ENCODE measurements at places on chromosomes 3 and 15.

DNA sequence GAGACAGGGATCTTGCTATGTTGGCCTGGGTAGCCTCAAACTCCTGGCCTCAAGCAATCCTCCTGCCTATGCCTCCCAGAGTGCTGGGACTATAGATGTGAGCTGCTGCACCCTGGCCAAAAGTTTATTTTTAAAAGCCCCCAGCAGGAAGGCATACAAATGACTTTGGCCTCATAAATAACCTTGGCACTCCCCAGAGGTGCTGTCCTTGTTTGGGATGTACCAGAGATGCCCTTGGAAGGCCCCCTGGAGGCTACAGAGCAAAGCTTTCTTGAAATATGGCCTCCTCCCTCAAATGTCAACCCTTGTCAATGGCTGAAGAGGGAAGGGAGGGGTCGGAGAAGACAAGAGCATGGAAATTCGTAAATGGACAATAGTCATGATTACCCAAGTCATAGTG, 14.0 kb upstream of the RTP3 start:
- no peak for DNase-seq

DNA sequence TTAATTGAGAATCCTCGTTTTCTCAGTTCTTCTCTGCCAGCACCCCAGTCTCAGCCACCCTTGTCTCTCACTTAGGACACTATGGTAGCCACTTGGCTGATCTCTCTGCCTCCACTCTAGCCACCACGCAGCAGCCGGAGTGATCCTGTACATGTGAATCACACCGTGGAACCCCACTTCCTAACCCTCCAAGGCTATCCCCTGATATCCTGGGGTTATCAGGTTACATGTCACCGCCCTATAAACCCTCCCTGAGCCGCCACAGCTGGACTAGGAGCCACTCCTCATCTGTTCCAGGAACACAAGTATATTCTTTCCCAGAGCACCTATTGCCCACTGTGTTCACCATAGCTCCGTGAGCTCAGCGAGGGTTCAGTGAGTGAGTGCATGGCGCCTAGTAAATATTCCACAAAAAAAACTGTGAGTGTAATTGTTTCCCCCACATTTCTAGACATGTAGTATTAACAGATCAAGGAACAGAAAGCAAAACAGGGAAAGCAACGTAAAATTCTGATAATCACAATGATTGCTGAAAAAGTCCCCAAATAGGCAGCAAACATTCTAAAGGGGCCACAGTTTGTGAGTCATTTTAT, 661 bp upstream of the PARP14 start:
- DNase-seq, result no peak

DNA sequence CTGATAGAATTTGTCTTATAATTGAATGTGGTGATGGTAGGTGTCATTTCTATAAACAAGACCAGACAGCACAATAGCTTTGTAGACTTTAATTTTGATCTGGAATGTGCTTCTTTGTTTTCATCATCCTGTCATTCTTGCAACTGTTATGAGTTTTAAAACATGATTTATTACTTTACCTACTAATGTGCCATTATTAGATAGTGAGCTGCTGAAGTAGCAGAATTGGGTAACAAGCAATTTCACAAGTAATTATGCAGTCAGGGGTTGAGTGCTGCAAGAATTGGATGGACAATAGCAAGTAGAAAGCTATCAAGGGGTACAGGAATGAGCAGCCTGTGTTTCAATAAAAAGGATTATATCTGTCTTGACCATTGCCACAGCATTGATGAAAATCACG, 975.6 kb downstream of the ROBO1 start:
- no peak for DNase-seq

DNA sequence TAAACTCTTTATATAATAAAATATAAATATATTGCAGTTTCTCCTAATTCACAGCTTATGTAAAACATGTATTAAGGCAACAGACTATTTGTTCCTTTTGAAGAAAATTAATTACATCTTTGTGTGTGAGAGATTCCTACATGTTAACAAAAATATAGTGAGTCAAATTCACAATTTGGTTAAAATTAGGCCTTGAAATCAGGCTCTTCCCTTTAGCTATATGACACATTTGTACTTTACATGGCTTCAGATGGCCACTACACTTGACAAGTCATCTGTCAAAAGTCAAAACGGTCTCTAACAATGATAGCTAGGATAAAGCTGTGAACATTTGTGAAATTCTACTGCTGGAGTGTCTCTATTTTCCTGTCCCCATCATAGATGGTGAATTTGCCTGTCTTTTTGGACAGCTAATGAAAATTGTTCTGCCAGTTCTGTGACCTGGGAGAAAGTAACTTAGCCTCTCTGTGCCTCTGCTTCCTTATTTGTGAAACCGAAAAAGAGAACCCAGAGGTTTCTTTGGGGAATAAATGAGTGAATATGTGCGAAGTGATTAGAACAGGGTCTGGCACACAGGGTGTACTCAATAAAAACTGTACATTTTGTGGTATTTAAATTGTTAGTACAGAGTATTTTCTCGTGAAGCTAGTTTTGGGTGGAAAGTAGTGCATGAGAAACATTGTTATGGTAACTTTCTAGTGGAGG, 23.6 kb downstream of the TM4SF4 start:
- DNase-seq, result no peak

- no peak for DNase-seq
Observed at GRCh38 chr3:21484828-21485144, 266.2 kb downstream of the ZNF385D start.

DNA sequence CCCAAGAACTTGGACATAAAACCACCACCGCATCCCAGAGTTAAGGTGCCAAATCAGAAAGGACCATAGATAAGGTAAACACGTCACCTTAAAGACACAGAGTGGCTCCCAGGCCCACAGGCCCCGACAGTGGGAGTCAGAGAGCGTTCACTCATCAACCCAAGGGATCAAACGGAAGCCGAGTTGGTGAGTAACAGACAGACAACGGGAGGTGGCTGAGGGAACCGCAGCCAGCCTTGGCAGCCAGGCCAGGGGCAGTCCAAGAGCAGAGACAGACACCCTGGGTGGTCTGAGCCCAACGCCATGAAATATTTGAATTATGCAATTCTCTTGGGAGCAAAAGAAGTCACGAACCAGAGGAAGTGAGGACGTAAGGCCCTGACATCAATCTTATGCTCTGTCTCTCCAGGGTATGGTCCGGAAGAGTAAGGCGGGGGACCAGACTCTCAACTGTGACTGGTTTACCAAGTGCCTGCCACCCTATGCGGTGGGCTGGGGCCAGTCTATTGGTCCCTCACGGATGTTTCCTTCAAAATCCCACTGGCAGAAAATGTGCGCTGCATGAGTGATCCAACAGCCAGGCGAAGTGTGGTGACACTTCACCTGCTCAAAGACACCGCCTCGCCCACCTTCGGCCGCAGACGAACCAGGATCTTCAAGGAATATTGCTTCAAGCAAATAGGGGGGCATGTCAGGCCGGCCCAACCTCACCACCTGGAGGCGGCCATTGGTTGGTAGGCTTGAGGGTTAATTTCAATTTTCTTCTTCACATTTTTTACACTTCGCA, 34.3 kb downstream of the TMEM44 start:
- no peak for DNase-seq

DNA sequence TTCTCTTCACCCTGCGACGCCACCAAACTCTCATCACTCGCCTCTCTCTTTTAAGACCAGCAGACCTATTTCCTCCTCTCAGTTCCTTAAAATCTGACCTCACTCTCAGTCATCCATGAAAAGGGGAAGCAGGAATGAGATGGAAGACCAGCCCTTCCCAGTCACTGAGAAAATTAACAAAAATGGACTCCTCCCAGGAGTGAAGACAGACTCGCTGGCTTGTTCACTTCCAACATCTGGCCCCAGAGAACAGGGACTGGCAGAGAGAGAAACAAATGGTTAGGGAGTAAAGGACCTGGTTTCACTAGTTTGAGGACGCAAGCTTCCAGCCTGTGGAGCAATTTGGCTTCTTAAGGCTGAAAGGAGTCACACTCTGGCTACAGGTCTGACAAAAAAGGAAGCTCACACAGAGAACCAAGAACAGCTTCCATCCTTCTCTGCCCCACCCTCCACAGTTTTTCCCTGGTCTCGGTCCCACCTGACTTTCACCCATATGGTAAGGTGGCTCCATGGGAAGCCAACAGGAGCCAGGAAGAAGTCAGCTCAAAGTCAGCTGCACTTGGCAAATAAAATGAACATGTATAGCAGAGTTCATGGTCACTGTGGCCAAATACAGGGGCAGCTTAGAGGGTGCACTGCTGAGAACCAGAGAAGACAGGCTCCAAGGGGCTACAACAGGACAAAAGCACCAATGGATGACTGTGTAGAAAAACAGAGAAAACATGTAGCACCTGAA, 57.2 kb downstream of the ITGB5 start:
- no peak for DNase-seq
